ENCODE measurements at places on chromosomes 2 and 18. TPM values are rescaled to one million over a fixed set of nuclear protein-coding genes. Genes with fewer than 3 reads are reported as not detected.
A peak's percentile ranks its signal among the peaks of the same experiment; 100 is the strongest.

- no peak for DNase-seq
Observed at GRCh38 chr2:105449076-105449475, 50.2 kb upstream of the FHL2 start.

DNA sequence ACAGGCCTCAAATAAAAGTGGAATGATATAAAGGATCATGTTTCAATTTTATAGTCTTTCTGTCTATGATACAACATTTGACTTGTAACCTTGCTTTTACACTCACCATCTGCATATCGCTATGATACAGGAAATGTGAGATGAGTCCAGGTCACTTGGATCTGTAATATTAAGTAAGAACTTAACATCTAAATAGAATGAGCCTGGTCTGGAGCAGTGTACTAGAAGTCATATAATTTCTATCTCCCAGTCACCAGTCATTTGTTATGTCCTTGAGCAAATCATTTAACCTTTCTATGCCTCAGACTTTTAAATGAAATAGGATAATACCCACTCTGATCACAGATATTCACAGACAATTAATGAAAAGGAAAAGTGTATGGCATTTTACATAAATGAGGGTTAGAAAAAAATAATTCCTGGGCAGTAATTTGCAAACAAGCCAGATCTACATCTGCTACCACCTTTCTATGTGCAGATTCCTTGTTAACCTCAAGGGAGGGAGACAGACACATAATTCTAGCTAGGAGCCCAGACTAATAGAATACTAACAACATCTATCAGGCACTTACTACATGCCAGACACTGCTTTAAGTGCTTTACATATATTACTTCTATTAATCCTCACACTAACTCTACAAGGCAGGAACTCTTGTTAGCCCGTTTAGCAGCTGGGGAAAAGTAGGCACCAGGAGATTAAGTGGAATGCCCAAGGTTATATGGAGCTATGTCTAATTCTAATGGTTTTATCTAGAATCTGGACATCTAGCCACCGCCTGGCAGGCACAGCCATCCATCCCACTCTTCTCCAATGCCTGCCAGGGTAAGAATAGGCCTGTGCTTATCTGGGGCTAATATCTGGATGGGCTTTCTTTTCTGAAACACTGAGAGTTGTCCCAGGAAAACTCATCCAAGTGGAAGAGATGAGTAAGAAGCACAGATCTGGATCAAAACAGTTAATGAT is 313.6 kb upstream of the CDH20 start:
- DNase-seq, result no peak

DNA sequence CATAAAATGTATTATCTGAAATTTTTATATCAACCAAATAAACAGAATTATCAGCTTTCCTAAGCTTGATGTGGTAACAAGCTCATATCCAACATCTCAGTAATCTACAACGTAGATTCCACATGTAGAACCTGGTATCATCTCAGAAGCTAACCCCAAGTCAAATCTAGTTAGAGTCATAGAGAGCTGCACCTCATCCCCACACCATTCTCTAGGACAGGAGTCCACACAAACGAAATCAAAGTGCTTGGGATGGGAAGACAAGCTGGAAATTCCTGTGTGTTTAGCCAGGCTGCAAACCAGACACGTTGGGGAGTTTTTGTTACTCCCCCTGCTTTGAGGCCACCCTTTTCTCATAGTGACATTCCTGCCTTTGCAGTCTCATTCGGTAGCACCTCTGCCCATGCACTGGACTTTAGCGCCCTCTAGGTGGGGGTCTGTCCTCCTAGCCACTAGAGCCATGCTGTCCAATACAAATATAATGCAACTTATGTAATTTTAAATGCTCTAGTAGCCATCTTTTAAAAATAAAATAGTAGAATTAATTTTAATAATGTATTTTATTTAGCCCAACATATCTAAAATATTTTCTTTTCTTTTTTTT is 28.1 kb upstream of the SATB2 start:
- DNase-seq, result peak; percentile 65

- no peak for DNase-seq
Observed at GRCh38 chr2:22329211-22330154, 1055.5 kb upstream of the KLHL29 start.

DNA sequence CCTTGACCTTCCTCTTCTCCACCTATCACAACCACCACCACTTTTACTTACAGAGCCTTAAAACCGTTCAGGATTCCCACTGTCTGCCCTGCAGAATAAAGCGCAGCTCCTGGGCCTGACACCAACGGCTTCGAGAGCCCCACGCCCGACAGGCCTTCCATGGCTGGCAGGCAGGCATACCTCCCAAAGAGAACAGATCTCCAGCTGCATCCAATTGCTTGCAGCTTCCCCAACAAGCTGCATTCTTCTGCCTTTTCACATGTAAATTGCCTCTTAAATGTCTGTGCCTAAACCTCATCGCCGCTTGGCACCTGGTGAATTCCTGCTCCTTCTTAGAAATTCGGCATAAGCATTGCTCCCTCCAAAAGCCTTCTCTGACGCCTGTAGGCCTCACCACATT is 31.5 kb upstream of the FAM124B start:
- no peak for DNase-seq

The APLF gene
- total RNA-seq, result 3.5 TPM

- no peak for DNase-seq
Observed at GRCh38 chr2:126510356-126510755, 145.6 kb upstream of the GYPC start.

DNA sequence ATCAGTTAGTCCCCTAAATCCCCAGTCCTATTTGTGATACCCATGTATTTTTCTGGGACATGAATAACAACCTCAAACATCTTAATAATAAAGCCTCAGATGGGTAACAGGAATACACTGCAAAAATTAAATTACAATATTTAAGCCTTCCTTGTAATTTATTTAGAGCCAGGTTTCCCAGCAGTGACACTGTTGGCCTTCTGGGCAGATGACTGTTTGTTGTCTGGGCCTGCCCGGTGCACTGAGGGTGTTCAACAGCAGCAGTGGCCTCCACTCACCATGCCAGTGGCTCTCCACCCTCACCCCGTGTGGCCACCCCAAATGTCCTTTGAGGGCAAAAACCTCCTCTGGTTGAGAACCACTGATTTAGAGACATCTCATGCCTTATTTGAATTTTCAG is 270.2 kb upstream of the SIX3 start:
- no peak for DNase-seq

The RSAD2 gene
- 2.8 TPM for total RNA-seq

Measured in activated CD8-positive, alpha-beta T cell treated with anti-CD3 and anti-CD28 coated beads for 36 hours (primary cell).